CD4-positive, alpha-beta memory T cell (primary cell): ENCODE measurements at places on chromosomes 7 and 10. TPM values are rescaled to one million over a fixed set of nuclear protein-coding genes. Genes with fewer than 3 reads are reported as not detected.

DNA sequence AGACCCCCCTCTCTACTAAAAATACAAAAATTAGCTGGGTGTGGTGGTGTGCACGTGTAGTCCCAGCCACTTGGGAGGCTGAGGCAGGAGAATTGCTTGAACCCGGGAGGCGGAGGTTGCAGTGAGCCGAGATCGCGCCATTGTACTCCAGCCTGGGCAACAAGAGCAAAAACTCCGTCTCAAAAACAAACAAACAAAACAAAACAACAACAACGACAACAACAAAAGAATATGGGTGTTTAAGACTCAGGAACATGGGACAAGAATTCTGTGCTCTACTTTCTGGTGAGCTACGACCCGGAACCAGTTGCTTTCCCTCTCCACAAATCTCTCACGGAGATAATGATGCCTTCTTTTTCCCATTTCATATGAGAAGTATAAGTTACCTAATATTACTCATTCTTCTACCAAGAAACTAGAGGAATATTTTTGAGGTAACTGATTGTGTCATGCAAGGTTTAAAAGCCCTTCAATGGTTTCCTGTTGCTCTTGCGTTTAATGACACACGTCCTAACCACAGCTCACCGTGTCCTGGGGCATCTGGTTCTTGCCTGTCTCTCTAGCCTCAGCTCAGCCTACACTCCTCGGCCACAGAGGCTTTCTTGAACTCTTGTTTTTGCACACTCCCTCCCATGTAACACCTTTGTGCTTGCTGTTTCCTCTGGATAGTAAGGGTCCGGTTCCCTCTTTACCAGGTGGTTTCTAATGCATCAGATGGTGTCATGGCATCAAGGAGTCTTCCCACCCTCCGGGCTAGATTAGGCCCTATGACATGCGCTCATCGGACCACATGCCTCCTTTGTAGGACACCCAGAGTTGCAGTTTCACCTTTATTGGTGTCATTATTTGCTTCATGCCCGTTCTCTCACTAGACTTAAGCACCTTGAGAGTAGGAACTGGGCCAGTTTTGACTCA is 67.5 kb downstream of the PFKFB3 start:
- H3K4me3 ChIP-seq: no peak overlapping the region
- H3K27me3 ChIP-seq: no peaks in the 10 kb centered on the region
- H3K4me1 ChIP-seq: peaks cover 38% of the 10 kb centered on the region
- no peaks in the 10 kb centered on the region for H3K36me3 ChIP-seq
- peak; percentile 85 for DNase-seq
- H3K27ac ChIP-seq: peak overlapping the region; percentile 58

The TASOR2 gene
- 69.1 TPM for total RNA-seq

DNA sequence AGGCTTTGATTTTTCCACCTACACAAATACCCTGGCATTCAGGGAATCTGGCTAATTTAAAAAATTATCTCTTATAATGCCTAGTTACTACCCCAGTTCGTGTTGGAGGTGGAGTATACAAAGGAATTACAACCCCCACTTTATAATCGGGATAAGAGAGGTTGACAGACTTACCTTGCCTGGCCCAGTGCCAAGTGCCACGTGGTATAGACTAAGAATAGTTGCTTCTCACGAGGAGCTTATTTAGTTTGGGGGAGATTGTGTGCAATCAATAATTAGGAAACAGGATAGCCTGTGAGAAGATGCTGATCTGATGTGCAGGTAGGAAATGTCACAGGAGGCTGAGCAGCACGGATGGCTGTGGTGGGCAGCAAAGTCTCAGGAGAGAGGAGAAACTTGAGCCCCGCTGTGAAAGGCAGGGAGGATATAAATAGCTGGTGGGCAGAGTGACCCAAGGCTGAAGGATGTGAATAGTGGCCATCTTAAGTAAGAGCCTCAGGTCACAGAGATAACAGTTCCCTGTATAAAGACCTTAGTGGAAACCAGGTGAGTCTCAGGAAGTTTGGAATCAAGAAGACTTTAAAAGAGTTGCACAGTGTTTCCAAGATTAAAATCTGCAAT is 11.3 kb upstream of the ATXN7L1 start:
- H3K27ac ChIP-seq: no peak overlapping the region
- H3K4me1 ChIP-seq: peaks cover 28% of the 10 kb centered on the region
- DNase-seq: no peak
- H3K4me3 ChIP-seq: no peak overlapping the region
- H3K36me3 ChIP-seq: no peaks in the 10 kb centered on the region

GRCh38 chr7:85882335-85882734 is 695.5 kb upstream of the SEMA3D start:
- no peaks in the 10 kb centered on the region for H3K36me3 ChIP-seq
- H3K4me1 ChIP-seq: no peaks in the 10 kb centered on the region
- no peak overlapping the region for H3K4me3 ChIP-seq

GRCh38 chr10:66214721-66215404 is 711.0 kb upstream of the LRRTM3 start:
- DNase-seq: no peak
- H3K36me3 ChIP-seq: no peaks in the 10 kb centered on the region
- no peaks in the 10 kb centered on the region for H3K4me1 ChIP-seq

The ELMO1 gene
- 131 TPM for total RNA-seq

DNA sequence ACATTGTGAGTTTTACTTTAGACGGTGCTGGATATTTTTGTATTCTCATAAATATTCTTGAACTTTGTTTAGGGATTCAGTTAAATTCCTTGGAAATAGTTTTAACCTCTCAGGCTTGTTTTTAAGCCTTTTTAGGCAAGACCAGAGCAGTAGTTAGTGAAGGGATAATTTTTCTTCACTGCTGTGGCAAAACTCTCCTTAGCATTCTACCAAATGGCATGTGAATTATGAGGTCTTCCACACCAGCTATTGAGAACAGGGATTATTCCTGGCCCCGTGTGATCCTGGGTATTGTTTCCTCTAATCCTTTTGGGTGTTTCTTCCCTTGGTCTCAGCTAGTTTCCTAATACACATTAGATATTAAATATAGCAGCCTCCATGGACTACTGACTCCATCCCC is 46.2 kb downstream of the CCDC71L start:
- H3K4me3 ChIP-seq: no peak overlapping the region
- no peak for DNase-seq
- no peaks in the 10 kb centered on the region for H3K27me3 ChIP-seq
- no peaks in the 10 kb centered on the region for H3K36me3 ChIP-seq

The DKK1 gene
- not detected for total RNA-seq

DNA sequence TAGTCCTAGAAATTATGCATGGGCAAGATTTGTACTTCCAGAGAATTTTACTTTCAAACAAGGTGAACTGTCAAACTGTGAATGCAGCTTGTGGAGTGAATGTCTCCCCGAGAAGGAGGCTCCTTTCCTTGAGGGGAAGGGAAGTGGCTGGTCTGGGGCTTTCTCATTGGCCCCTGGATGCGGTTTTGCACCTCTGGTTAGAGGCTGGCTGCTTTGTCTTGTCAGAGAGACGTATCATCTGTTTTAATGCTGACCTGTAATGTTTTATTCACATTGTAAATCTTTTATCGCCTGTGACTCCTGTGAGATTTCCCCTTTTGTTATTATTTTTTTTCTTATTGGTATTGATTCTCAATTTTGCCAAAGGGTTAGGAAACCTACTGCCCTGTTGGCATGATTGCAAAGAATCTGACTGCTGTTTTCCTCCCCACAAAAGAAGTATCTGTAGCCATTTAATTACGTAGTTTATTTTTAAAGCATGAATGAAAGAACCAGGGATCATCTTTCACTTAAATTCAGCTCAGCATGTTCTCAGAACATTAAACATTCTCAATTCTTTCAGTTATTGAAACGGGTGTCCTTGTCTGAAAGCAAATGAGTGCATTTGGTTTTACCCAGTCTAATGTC is 238.3 kb upstream of the NFE2L3 start:
- no peak for DNase-seq
- no peaks in the 10 kb centered on the region for H3K27me3 ChIP-seq
- no peak overlapping the region for H3K27ac ChIP-seq
- no peaks in the 10 kb centered on the region for H3K36me3 ChIP-seq

The TAS2R41 gene
- total RNA-seq: 0.61 TPM

GRCh38 chr10:2895594-2896196 is 171.7 kb upstream of the PFKP start:
- DNase-seq: no peak
- no peaks in the 10 kb centered on the region for H3K36me3 ChIP-seq
- H3K4me3 ChIP-seq: no peak overlapping the region
- H3K4me1 ChIP-seq: no peaks in the 10 kb centered on the region
- no peaks in the 10 kb centered on the region for H3K27me3 ChIP-seq

- H3K36me3 ChIP-seq: no peaks in the 10 kb centered on the region
- no peak overlapping the region for H3K4me3 ChIP-seq
- H3K27ac ChIP-seq: no peak overlapping the region
- no peaks in the 10 kb centered on the region for H3K4me1 ChIP-seq
- no peak for DNase-seq
Observed at GRCh38 chr7:83738291-83738835, 89.4 kb upstream of the SEMA3E start.

DNA sequence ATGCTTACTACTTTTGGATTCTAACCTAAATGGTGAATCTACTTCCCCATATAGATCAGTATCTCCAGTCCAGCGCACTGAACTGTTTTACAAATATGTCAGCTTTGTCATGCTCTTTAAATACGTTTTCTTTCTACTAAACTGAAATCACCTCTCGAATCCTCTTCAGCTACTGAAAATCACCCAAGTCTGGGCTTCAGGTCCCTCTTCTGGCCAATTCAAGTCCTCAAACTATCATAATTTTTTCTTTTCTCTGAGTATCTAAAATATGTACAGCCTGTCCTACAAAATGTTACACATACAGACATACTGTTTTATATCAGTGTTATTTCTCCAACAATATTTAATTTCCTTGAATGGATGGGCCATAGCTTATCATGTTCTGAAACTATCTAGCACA is 84.2 kb downstream of the CACNA2D1 start:
- H3K36me3 ChIP-seq: no peaks in the 10 kb centered on the region
- H3K27ac ChIP-seq: no peak overlapping the region
- no peaks in the 10 kb centered on the region for H3K27me3 ChIP-seq
- no peak for DNase-seq

- H3K4me3 ChIP-seq: no peak overlapping the region
- no peak for DNase-seq
- H3K27me3 ChIP-seq: no peaks in the 10 kb centered on the region
- no peak overlapping the region for H3K27ac ChIP-seq
- no peaks in the 10 kb centered on the region for H3K36me3 ChIP-seq
- H3K4me1 ChIP-seq: no peaks in the 10 kb centered on the region
Observed at GRCh38 chr10:7577579-7577978, 89.2 kb downstream of the ITIH5 start.

The GBX1 gene
- total RNA-seq: not detected

The FAM25A gene
- not detected for total RNA-seq

GRCh38 chr7:99042957-99043356 is 101.0 kb downstream of the SMURF1 start:
- H3K4me1 ChIP-seq: no peaks in the 10 kb centered on the region
- H3K4me3 ChIP-seq: no peak overlapping the region
- H3K36me3 ChIP-seq: peaks cover 51% of the 10 kb centered on the region
- DNase-seq: no peak
- no peaks in the 10 kb centered on the region for H3K27me3 ChIP-seq
